ENCODE measurements at places on chromosomes 3 and 15. TPM values are rescaled to one million over a fixed set of nuclear protein-coding genes. Genes with fewer than 3 reads are reported as not detected.

LSMEM2 gene
- not detected for total RNA-seq

HIGD1A gene
- total RNA-seq, result 98.4 TPM

ABI3BP gene
- total RNA-seq, result 0.91 TPM

CGNL1 gene
- 0.78 TPM for total RNA-seq

GHSR gene
- not detected for total RNA-seq

LIPC gene
- total RNA-seq, result 0.16 TPM

FBXO45 gene
- 8.2 TPM for total RNA-seq

ZMYND10 gene
- 1.2 TPM for total RNA-seq

LINGO1 gene
- total RNA-seq, result 9.3 TPM
